Uterus (tissue), 4 donors: ENCODE measurements at places on chromosomes 7 and 10.
A peak's percentile ranks its signal among the peaks of the same experiment; 100 is the strongest.

DNA sequence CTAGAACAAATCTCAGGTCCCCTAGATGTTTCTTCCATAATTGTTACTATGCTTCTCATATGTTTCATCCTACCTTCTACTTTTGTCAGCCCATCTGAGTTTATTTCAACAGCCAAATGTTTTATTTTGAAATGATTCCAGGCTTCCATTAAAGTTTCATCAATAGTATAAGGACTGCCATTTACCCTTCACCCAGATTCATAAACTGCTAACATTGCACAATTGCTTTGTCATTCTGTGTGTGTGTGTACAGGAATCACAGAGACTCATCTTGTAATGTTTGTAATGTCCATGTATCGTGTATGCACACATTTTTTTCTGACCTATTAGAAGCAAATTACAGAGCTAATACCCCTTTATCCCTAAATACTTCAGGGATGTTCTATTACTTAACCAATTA, 25.5 kb downstream of the MMRN2 start:
- no peak overlapping the region for H3K4me3 ChIP-seq
- no peaks in the 10 kb centered on the region for H3K4me1 ChIP-seq
- no peak overlapping the region for H3K27ac ChIP-seq
- H3K36me3 ChIP-seq = no peaks in the 10 kb centered on the region
- no peak for DNase-seq
- H3K27me3 ChIP-seq = no peaks in the 10 kb centered on the region

- H3K4me3 ChIP-seq = peak overlapping the region; percentile 67
- H3K4me1 ChIP-seq = no peaks in the 10 kb centered on the region
- peak overlapping the region; percentile 71 for H3K27ac ChIP-seq
- H3K27me3 ChIP-seq = no peaks in the 10 kb centered on the region
- H3K36me3 ChIP-seq = no peaks in the 10 kb centered on the region
- no peak for DNase-seq
Measured at GRCh38 chr7:39565538-39565937, 666 bp upstream of the YAE1 start.

DNA sequence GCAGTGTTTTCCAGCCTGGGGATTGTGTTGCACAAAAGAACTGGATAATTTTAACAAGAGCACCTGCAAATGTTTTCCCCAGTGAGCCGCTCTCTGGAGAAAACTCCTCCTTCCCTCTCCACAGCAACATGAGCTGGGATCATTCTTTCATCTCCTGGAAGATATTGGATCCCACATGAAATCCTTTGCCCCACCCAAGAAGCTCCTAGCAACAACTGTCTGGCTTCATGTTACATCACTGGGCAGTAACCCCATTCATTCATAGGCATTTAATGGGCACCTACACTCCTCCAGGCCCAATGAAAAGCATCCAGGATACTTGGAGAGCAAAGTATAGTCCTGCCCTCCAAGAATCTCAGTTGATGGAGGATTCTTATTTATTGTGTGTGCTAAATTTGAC, 27.2 kb downstream of the LSM5 start:
- no peak overlapping the region for H3K27ac ChIP-seq
- no peaks in the 10 kb centered on the region for H3K36me3 ChIP-seq
- no peak for DNase-seq
- no peak overlapping the region for H3K4me3 ChIP-seq
- H3K27me3 ChIP-seq = no peaks in the 10 kb centered on the region

GRCh38 chr7:16935341-16935735, 53.6 kb upstream of the AGR3 start:
- no peaks in the 10 kb centered on the region for H3K4me1 ChIP-seq
- H3K27ac ChIP-seq = no peak overlapping the region
- no peak for DNase-seq
- no peaks in the 10 kb centered on the region for H3K36me3 ChIP-seq
- no peaks in the 10 kb centered on the region for H3K27me3 ChIP-seq

- no peaks in the 10 kb centered on the region for H3K27me3 ChIP-seq
- H3K36me3 ChIP-seq = no peaks in the 10 kb centered on the region
- H3K27ac ChIP-seq = no peak overlapping the region
- no peak for DNase-seq
- no peaks in the 10 kb centered on the region for H3K4me1 ChIP-seq
Measured at GRCh38 chr10:17792991-17793390, 16.2 kb upstream of the MRC1 start.

DNA sequence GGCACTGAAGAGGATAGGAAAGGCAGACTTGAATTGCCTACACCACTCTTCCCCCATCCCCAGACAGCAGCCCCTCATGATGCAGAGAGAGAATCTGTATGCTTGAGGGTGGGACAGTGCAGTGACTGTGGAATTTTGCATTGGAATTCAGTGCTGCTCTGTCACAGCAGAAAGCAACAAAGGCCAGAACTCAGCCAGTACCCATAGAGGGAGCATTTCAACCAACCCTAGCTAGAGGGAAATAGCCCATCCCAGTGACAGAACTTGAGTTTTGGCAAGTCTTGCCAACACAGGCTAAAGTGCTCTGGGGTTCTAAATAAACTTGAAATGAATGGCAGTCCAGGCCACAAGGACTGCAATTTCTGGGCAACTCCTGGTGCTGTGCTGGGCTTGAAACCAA, 80.4 kb downstream of the TES start:
- no peak overlapping the region for H3K4me3 ChIP-seq
- no peak overlapping the region for H3K27ac ChIP-seq
- H3K27me3 ChIP-seq = no peaks in the 10 kb centered on the region
- DNase-seq = no peak
- H3K36me3 ChIP-seq = no peaks in the 10 kb centered on the region

DNA sequence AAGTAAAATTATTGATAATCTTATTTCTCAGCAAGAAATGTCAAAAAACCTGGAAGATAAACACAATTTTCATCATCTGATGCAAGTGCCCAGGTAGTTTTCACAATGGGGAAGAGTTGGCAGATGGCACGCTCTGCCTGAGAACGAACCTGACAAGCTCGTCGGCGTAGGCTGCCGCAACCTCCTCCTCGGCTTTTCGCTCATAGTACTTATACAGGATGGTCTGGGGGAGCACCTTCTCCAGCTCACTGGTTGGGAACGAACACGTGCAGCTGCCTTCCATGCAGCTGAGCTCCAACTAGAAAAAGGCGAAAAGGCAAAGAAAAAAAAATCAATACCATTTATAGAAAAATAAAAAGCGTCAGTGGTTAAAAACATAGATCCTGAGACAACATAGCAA, 68.9 kb downstream of the RNF216 start:
- H3K27me3 ChIP-seq = no peaks in the 10 kb centered on the region
- H3K36me3 ChIP-seq = no peaks in the 10 kb centered on the region
- no peak overlapping the region for H3K27ac ChIP-seq
- H3K4me3 ChIP-seq = no peak overlapping the region
- H3K4me1 ChIP-seq = no peaks in the 10 kb centered on the region
- DNase-seq = no peak
